ENCODE measurements at places on chromosomes 5 and 9.

DNA sequence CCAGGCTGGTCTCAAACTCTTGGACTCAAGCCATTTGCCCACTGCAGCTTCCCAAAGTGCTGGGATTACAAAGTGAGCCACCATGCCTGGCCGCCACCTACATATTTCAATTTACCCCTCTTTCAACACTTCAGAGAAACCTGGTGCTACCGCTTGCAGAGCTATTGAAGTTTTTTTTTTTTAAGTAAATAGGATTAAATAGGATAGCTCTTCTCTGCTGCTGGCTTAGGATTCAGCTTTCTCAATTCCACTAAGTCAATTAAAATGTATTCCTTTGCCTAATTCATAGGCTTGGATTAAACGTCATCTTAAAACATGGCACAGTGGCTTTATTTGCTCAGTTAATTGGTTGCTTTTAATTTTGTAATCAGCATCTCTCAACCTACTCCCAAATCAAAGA is 41.0 kb downstream of the KIAA1191 start:
- no peak for DNase-seq

DNA sequence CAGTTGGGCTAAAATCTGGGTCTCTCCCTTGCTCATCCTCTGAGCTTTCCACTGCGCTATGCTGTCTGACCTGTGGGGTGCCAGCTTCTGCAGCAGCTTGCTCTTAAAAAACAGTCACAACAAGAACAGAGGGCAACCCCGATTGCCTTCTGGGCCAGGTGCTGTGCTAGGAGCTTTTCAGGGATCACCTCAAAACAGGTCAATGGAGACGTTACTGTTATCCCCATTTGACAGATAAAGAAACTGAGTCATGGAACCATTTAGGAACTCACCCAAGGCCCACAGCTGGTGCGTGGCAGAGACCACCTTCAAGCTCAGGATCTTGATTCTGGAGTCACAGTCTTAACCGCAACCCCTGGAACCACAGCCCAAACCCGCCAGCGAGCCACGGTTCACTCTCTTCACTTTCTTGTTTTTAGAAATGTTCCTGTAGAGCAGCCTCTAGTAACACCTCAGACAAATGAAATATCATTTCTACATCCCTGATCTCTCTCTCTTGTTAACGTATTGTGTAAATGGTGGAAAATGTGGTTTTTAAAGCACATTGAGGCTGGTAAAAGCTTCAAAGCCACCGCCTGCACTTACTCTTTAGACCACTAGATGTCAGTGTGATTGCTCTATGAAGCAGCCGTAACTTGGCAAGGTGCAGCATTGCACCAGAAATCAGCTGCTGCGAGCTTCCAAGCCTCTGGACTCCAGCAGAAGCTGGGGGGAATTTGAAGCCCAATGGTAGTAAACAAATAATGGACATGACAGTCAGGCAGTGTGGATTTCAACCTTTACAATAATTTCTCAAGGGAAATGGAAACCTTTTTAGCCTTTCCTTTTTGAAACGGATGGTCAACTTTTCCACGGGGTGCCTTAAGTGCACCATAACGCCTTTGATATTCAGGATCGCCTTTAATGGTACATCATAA is 1.7 kb downstream of the FYB1 start:
- peak; percentile 77 for DNase-seq

- no peak for DNase-seq
These were observed 21.5 kb downstream of the TENT4A start for GRCh38 chr5:6734781-6735180.

DNA sequence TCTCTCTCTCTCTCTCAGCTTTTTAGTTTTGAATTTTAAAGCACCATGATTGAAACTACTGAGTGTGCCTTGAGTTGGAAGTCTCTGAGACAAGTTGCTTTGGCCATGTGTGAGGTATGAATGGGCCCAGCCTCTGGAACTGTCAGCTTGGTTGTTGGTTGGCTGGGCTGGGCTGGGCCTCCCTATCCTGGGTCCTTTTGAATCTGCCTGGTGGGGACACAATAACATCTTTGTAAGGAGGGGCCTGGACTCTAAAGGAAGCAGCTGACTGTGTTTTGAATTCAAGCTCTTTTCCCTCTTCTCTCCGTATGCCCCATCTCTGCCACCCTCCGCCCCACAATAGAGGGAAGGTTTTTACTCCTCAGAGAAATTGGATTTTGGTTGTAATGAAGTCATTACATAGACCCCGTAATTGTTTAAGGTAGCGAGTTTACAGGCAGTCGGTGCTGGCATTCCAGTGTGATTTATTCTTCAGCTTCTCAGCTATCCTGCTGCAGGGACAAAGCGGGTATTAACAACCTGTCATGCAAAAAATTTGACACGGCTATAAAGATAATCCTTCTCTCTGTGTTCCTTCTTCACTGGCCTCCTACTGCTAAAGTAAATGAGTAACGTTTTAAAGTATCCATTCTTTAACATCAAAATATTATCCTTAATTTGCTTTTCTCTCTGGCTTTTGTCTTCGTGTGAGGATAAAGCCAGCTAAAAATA is 105.4 kb downstream of the DAPK1 start:
- no peak for DNase-seq

DNA sequence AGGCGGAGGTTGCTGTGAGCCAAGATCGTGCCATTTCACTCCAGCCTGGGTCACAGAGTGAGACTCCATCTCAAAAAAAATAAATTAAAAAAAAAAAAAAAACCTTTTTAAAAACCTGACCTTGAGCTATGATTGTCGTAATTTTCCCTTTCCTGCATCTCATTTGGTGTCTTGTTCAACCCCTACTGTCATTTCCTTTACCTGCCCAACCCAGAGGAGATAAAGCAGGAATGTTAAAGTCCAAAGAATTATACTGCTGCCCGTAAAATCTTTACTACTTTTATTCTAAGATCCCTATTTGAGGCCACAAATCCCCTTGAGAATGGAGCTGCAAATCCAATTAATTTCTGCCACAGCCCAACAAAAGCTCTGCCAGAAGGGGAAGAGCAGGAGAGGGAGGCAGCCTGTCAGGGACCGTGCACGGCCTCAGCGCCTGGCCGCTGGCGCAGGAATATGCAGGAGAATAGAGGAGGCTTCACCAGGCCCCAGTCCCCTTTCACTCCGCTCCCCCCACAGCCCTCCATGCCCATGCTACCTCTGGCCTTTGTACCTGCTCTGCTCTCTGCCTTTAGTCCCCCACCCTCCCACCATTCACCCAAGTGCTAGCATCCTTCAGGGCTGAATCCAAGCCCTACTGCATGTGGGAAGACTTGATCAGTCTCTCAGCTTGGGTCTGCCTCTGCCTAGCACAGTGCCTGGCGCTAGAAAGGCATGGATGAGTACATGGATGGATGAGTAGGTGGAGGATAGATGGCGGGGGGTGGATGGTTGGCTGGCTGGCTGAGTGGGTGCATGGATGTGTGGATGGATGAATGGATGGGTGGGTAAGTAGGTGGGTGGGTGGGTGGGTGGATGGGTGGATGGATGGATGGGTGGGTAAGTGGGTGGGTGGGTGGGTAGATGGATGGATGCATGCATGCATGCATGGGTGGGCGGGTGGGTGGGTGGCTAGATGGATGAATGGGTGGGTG is 99.8 kb upstream of the SARDH start:
- DNase-seq, result no peak

DNA sequence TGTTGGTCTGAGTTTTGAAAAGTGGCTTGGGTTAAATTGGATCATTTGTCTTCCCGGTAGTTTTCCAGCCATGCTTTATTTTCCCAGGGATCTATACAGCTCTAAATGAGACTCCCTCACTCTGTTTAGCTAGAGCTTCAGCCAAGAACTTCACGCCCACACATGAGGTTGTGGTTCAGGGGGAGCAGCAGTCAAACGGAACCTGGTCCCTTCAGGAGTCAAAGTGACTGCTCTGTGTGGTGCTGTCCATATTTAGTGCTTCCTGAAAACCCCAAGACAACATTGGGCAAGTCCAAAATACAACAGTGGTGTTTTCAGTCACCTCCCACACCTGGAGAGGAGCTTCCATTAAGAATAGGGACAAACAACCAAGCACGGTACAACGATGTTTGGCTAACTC is 90.5 kb downstream of the ANKH start:
- DNase-seq, result no peak

DNA sequence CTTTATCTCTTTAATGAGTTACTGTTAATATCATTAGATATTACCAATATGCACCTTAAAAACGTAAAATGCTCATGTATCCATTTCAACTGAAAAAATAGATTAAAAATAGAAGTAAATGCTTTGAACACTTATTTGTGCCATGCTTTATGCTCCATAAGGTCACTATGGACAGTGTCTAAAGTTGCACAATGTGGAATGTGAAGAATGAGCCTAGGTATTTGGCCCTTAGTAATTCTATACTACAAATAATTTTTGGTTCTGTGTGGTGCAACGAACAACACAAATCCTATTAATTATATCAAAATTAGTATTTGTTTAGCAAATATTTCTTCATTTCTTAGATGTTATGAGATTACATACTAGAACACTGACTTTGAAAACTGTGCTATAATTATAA is 469.9 kb upstream of the TUSC1 start:
- no peak for DNase-seq

- DNase-seq, result peak; percentile 78
These were observed at the start of gene OTULIN for GRCh38 chr5:14664270-14665100. Gene OTULIN, plus strand, starts transcription at chr5:14664718. Its CDS starts 108 bp downstream, at chr5:14664826.

- no peak for DNase-seq
These were observed 69.3 kb downstream of the CTSL start for GRCh38 chr9:87795178-87795577.

GRCh38 chr5:1103505-1104326 is 8.1 kb downstream of the SLC12A7 start:
- DNase-seq, result no peak

GRCh38 chr9:89311346-89312221 is 589 bp downstream of the CKS2 start:
- DNase-seq, result no peak

DNA sequence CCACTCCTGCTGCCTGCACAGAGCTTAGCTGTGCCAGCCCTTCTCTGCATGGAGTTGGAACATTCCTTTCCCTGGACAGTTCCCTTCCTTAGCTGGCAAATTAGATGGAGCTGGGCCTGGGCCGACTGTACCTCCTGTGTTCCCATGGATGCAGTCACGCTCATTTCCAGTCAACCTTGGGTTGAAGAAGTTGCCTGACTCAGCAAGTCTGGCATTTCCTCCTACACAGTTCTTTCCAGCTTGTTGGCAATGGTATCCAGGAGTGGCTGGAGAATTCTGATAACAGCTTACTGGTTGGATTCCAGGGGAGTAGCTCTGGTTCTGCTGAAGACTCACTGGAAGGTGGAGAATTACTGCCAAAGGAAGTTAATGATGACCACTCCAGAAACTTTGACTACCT is 9.2 kb upstream of the TAF1L start:
- DNase-seq, result no peak

GRCh38 chr5:128649192-128649591 is 111.1 kb upstream of the FBN2 start:
- DNase-seq, result no peak

DNA sequence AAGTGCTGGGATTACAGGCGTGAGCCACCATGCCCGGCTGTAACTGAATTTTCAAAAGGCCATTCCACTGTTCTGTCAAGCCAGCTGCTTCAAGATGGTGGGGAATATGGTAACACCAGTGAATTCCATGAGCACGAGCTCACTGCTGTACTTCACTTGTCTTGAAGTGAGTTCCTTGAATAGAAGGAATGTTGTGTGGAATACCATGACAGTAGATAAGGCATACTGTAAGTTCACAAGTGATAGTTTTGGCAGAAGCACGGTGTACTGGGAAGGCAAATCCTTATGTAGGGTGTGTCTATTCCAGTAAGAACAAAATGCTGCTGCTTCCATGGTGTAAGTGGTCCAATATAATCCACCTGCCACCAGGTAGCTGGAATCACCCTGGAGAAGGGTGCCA is 6.6 kb upstream of the PRXL2C start:
- no peak for DNase-seq

DNA sequence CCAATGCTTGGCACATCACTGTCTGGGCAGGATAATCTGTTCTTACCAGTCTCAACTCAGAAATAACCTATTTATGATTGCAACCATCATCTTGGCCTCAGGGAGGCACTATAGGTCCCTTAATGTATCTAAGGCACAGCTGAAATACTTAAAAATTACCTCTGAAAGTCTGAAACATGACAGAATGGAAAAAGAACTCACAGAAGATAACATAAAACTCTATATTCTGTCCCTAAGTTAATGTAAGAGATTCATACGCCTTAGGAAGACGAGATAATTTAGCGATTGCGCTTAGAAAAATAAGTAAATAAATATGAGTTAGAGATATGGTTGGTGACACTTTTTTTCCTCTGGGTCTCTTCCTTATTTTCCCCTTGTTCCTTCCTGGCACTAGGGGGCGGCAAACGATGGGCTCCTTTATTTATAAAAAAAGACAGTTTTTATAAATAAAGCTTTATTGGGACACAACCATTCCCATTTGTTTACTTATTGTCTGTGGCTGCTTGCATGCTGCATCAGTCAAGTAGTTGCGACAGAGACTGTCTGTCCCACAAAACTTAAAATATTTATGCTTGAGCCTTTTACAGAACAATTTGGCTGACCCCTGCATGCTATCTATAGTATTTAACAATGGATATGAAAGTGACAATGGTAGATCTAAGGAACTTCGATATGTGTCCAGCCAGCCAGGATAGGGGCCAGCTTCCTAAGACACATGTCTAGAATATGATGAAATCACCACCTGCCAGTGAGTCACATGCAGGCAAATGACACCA is 79.6 kb downstream of the PDE4D start:
- DNase-seq, result no peak

DNA sequence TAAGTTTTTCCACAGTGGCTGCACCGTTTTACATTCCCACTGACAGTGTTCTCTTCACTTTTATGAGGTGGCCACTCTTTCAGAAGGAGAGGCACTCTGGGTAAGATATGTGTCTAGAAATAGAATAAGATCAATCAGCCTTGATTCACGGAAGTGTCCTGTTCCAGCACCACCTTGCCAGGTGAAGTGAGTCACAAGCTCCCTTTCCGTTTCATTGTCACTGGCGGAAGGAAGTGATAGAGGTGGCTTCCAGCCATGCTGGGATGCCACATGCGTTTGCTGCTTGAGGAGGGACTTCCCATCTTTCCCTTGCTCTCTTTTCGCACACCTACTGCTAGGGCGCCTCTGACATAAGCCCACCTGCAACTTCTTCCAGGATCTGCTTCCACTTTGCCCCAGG is 217.1 kb downstream of the PIK3R1 start:
- DNase-seq, result no peak

DNA sequence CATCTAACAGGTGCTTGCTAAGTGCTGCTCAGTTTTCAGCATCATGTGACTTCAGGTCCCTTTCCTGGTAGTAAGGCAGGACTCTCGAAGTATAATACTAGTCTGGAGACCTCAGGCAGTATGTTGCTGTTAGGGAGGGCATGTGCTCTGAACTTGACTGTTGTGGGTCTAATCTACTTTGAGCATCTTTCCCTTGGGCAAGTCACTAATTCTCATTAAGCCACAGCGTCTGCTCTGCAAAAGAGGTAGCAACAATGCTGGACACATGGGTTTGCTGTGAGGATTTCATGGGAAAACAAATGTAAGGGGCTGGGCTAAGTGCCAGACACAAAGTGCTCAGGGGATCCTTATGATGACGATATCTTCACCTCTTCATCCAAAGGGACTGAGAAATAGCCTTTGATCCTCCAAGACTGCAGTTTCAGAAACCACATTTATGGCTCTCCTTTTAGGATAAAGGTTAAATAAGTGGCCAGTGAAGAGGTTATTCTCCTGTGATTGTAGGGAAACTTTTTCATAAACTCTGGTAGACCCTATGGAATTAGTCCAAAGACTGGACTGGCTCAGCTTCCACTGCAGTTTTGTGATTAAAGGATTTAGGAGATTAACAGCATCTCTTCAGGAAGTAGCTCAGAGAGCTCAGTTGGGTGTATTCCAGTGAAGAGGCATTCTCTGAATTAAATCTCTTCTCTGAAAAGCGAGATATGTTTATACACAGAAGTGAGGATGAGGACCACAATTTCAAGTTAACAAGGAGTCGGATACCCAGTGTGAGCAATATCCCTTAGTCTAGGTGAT is 216.6 kb downstream of the SGCD start:
- no peak for DNase-seq
